ENCODE measurements at places on chromosomes 7 and 10.

DNA sequence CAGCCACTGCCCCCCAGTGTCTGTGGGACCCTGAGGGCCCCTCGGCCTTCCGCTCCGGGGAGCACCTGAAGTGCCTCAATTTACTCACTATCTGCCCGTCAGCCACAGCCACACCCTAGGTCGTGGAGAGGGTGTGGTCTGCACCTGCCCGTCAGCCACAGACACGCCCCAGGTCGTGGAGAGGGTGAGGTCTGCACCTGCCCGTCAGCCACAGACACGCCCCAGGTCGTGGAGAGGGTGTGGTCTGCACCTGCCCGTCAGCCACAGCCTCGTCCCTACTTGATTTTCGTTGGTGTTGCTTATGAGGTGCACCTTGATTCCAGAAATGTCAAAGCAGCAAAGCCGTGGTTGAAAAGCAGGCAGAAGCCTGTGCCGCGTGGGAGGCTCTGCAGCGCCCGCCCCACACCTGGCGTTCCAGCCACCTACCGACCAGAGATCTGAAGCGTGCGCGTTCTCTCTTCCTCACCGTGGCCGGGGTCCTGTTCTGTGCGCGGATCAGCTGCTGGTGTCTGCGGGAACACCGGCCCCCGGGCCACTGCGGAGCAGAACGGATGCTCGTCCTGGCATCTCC, 101.6 kb downstream of the DYNC2I1 start:
- no peak for DNase-seq

DNA sequence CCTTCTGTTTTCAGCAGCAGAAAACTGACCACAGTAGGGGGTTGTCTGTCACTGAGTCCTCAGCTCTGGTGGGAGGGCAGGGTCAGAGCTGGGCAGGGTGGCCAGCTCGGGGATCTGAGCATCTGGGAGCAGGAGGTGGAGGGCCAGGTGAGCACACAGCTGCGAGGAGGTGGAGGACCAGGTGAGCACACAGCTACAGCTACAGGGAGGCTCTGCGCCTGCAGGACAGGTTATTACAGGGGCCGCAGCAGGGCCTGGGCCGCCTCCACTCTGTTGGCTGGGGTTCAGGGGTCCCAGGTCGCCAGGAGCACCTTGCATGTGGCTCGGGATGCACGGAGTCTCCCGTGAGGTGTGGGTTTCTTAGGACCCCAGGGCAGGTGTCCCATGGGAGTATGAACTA, 52.4 kb upstream of the PRKAR1B start:
- no peak for DNase-seq

DNA sequence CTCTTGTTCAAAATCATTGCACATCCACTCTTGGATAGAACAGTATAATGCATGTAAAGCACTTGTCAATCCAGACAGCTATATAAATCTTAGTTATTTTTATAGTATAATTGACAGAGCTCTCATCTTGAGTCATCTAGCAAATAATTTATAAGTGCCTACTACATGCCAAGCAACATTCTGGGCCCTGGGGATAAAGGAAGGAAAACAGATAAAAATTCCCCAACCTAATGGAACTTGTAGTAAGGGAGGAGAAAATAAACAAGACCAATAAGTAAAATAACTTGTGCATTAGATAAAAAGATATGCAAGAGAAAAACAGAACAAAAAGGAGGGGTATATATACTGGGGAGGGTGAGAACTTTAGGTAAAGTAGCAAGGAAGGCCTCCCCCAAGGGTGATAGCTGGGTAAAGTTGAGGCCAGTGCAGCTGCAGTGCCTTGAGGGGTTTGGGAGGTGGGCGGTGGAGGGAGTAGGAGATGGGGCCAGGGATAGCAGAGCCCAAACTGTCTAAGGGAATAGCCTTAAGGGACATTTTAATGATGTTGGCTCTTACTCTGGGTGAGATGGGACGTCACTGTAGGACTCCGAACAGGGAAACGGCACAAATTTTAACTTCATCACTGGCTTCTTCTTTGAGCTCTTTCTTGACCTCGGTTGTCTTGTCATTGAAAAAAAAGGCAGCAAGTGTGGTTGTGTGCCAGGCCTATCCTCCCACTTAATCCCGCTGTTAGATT, 79.3 kb upstream of the SEC61G start:
- no peak for DNase-seq

DNA sequence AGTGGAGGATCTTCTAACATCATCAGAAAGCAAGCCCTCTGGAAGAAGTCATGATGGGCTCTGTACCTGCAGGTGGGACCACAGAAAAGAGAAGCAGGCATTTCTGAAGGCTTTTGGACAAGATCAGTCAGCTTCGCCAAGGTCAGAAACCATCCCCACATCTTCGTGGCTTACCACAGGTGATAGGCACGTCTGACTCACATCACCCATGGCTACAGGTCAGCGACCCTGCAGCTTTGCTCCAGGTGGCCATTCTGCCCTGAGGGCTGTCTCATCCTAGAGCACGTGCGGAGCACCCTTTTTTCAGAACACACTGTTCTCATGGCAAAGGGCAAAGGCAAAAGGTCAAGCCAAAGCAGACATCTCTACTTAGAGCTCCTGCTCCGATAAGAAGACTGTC, 518.9 kb upstream of the ADARB2 start:
- no peak for DNase-seq

DNA sequence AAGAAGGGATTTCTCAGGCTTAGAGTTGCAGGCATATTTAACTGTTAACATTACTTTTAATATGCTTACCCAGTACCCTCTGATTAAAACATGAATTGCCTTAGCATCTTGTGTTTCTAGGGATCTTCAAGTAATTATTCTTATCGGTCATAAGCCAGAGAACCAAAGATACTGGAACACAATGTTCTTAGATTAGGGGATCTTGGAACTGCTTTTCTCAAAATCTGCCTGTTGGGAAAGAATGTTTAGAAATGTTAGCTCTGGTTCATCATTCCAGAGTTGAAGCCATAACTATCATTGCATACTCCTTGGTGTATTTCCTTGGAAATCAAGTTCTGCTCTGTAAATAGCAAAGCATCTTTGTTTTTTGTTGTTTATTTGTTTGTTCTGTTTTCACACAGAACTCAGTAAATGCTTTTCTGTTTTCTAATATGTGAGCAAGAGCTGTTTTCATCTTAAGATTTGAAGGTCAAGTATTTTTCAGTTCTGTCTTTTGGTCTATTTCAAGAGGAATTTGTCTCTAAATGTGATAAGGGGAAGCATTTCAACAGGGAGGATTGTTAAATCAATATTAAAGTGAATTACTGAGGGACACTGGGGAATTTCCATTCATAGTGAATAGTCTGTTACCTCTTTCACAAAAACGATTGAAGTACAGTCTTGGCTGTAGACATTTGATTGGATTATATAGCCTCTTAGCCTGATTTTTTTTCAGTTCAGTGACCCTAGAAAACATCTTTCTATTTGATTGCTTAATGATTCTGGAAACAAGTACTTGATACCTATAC, 103.2 kb upstream of the CYP26C1 start:
- DNase-seq = no peak

- peak; percentile 81 for DNase-seq
These were observed 337.7 kb downstream of the GATA3 start for GRCh38 chr10:8392216-8392615.

Data from fibroblast of skin of right biceps (primary cell).